ENCODE measurements at places on chromosomes 1 and 21. TPM values are rescaled to one million over a fixed set of nuclear protein-coding genes. Genes with fewer than 3 reads are reported as not detected.

DNA sequence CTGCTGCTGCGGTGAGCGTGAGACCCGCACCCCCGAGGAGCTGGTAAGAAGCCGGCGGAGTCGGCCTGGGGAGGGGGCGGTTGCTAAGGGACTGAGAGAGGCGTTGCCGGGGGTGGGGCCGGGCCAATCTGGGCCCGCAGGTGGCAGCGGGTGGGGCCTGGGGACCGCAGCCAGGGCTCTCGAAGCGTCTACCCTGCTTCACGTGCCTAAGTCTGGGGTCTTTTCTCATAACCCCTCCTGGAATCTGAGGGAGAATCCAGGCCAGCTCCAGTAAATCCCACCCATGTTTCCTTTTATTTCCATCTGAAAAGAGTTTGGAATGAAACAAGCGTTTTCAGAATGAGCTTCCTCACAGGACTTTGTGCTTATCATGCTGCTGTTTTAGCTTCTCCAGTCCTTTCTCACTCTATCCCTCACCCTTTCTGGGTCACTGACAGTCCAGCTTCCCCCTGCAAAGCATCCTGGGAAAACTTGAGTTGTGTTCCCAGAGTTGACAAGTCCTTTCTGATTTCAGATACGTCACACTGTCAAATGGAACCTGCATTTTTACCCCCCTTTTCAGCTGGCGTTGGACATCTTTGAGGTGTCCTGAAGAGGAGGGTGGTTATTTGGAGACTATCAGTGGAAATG lies 431 bp downstream of the CLCN6 start:
- DNase-seq: no peak

GRCh38 chr21:42427809-42428419 lies 24.2 kb downstream of the UBASH3A start:
- no peak for DNase-seq

- DNase-seq: no peak
Observed at GRCh38 chr1:196678510-196678884, 26.7 kb downstream of the CFH start.

DNA sequence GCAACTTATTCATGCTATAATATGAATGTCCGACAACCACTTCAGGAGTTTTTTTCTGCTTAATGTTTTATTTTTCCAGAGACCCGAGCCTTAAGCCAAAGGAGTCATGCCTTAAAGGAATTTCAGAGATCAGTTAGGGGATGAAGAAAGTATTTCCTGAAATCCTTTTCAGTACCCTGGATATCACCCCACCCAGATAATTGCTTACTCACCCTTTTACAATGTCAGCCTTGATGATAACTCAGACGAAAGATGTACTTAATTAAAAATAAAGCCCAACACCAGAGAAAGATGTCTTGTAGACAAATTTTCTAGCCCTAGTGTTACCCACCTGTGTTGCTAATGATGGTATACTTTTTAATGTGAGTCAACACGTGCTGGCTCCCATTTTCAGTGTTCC lies 124.1 kb downstream of the XCL2 start:
- no peak for DNase-seq

- DNase-seq: no peak
Observed at GRCh38 chr1:71296551-71297134, 215.8 kb upstream of the ZRANB2 start.

- no peak for DNase-seq
Observed at GRCh38 chr1:199291022-199291740, 652.3 kb downstream of the PTPRC start.

DNA sequence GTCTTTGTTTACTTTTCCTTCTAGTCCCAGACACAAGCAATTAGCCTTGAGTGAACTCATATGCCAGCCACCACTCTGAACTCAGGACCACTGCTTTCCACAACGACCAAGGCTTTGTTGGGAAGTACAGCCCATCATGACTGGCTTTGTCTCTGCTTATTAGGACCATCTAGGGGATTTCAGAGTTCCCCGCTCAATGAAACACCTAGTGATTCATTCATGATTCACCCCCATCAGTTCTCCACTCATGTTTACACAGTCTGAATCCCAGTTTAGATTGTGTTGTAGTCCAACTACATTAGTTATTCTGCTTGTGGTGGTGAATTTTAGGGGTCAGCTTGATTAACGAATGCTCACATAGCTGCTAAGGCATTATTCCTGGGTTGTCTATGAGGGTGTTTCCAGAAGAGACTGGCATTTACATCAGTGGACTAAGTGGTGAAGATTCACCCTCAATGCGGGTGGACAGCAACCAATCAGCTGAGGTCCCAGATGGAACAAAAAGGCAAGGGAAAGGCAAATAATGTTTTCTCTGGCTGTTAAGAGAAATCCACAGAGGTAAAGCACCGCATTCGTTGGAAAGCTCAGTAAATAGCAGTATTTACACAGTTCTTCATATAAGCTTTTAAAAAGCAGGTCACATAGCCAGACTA lies 122.7 kb downstream of the RGS21 start:
- DNase-seq: no peak

Gene KCTD3
- 72.0 TPM for polyA plus RNA-seq

DNA sequence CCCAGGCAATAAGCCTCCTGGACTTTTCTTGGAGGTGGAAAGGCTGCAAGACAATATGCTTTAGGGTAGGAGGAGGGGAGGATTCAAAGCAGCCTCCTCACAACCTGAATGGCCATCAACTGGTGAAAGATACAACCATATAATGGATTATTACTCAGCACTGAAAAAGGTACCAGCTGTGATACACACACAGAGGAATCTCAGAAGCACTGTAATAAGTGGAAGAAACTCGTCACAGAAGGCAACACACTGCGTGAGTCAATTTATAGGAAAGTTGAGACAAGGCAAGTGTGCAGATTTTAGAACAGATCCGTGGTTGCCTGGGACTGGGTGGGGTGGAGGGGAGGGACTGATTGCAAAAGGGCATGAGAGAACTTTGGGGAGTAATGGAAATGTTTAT lies 64.9 kb upstream of the ZBTB40 start:
- DNase-seq: no peak

GRCh38 chr1:31787261-31787660 lies 23.1 kb upstream of the ADGRB2 start:
- no peak for DNase-seq

- no peak for DNase-seq
Observed at GRCh38 chr1:214913966-214914365, 168.6 kb upstream of the KCNK2 start.

Gene B3GALT5
- 9.9 TPM for polyA plus RNA-seq

DNA sequence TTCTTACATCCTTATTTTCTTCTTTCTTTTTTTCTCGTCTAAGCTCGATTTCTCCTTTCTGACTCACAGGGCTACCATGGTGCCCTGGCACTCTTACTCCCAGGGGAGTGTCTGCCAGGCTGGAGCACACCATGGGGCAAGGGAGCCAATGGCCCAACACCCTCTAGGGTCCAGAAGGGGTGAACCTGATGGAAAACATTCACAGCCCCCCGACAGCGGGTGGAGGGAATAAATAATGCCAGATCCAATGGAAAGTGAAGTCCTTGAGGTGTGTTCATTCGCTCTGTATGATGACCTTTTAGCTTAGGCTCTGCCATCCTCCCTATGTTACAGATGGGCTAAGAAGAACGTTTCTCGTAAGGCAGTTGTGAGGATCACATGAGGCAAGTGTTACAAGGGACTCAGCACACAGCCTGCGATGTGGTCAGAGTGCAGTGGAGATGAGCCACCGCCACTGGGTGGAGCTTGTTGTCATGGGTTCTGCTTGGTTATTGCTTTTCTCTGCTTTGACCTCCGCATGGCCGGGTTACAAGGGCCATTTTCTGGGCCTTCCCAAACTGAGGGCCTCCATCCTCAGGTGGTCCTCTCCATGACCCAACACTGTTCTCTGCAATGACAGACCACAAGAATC lies 3.5 kb upstream of the FCMR start:
- DNase-seq: peak; percentile 84

DNA sequence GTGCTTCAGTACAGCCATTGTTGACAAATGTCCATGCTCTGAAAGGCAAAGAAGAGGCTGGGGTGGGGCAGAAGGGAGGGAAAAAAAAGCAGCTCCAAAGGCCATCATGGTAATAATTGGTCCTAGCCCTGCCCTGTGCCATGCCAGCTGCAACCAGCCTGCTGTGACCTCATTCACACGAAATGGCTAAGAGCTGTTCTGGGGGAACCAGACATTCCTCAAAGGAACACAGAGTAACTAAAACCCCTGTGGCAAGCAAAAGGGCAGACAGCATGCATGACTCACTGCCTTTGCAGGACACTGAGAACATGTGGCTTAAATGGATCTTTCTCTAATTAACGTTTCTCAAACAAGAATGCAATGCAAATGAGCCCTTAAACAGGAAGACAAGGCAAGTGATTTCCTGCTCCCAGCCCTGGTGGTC lies 42.3 kb downstream of the STYXL2 start:
- DNase-seq: peak; percentile 10

GRCh38 chr21:33261635-33262034 lies 4.5 kb upstream of the IL10RB start:
- no peak for DNase-seq

Gene ZNF496
- polyA plus RNA-seq: 18.0 TPM

DNA sequence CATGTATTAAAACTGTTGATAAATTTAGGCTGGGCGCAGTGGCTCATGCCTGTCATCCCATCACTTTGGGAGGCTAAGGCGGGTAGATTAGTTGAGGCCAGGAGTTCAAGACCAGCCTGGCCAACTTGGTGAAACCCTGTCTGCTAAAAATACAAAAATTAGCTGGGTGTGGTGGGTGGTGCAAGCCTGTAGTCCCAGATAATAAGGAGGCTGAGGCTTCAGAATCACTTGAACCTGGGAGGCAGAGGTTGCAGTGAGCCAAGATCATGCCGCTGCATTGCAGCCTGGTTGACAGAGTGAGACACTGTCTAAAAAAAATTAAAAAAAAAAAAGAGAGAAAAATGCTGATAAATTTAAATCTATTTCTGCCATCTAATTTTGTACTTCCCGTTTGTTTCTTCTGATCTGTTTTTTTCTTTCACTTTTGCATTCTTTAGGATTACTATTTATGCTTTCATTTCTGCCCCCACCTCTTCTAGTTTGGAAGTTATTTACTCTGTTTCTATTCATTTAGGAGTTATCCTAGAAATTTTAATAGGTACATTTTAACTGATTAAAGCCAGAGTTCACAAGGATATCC lies 3.2 kb upstream of the DENND1B start:
- no peak for DNase-seq

DNA sequence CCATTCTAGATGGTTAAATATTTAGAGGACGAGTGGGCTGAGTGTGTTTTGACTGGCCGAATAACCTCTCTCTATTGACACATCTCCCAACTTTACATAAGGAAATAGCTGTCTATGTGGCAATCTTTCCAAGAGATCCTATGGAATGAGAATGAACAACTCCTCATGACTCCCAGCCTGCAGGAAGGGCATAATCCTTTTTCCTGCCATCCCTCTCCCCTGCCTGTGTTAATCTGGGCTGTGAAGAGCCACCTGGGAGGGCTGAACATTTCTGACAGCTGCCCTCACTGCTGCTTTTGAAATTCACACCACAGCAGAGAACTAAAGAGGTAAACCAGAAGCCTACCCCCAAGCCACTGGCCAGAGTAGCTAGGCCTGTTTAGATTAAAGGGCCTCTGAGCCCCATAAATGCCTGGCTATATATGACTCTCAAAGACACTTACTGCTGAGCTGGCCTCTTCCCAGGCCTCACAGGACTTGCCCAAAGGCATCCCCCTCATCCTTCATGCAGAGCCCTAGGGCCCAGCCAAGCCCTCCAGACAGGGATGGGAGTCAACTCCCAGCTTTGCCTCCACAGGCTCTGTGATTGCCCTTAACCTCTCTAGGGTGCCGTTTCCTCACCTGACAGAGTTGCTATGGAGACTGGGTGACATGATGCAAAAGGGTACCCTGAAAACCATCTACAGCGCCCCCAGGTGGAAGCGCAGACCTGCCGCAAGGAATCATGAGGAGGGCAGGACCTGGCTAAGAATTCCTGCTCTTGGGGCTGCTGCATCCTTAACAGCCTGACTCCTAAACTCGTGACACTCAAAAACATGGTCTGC lies 42.0 kb upstream of the LDLRAP1 start:
- peak; percentile 85 for DNase-seq

DNA sequence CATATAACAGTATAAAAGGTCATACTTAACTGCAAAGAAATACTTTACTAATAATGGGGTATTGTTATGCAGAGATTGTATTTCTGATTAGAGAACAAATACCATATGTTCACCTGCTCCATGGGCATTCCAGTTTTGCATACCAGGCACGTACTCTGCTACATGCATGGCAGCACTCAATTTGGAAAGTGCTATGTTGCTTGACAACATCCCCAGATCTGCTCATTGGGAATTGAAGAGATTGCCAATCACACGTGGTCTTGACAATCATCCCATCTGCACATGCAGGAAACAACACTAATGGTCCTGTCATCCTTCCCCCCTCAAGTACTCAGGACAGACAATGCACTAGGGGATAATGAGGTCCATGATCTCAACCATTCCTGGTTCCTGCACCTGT lies 63.4 kb upstream of the PDE4B start:
- DNase-seq: no peak

GRCh38 chr1:93878501-93878888 lies 511 bp downstream of the DNTTIP2 start:
- peak; percentile 25 for DNase-seq

DNA sequence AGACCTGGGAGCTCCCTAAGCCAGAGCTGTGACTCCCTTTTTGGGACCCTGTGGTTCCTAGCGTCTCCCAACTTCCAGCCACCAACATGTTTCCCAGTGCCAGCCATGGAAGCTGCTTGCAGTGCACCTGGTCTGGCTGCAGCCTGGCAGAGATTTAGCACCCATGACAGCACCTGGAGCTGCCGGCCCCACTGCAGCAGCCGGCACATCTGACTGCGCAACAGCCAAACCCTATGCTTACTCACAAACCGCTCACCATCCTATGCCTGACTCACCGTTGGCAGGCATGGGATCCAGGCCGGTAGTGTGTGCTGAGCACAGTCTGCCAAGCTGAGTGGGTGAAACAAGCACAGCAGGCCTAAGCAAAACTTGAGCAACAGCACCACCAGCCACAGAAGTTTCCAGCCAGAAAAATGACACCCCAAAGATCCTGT lies 435.9 kb upstream of the PRMT6 start:
- DNase-seq: no peak

Gene SMG7
- 48.0 TPM for polyA plus RNA-seq

DNA sequence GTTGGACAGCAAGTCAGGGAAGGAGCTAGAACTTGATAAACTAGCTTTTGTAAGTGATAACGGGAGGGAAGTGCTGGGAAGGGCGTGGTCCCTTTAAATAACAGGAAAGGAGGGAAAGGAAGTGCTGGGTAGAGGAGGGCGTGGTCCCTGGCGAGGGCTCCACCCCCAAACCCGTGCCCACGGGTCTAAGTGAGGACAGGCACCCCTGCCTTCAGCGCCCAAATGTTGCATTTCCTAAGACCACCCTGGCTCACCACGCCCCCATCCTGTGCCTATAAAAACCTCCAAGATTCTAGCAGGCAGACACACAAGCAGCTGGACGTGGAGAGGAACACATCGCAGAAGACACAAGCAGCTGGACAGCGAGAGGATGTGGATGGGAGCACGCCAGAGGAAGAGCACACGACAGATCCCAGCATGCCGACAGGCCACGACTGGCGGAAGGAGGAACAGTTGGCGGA lies 58.5 kb downstream of the PALMD start:
- DNase-seq: no peak

Data from large intestine (tissue), 12 donors.